ENCODE measurements at places on chromosomes 4 and X.

DNA sequence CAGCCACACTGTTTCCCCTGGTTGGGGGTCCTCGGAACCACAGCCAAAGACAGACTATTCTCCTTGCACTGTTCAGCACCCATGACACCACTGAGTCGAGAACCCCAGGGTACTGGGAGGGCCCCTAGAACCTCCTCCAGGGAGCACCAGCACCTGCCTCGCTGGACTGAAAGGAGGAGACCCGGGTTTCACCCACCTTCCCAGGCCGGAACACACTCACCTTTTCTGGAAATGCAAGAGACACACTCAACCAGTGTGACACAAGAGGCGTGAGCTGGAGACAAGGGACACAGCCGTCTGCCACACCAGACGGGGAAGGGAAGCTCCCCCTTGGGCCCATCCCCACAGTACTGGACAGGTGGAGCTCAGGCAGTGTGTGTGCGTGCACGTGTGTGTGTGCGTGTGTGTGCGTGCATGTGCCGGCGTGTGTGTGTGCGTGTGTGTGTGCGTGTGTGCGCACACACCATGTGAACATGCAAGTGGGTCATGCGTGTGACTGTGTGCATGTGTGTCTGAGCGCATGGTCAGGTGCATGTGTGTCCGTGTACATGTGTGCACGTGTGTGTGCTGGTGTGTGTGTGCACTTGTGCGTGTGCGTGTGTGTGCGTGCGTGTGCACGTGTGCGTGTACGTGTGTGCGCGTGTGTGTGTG, 128.8 kb upstream of the NKX1-1 start:
- DNase-seq = no peak

- no peak for DNase-seq
Measured at GRCh38 chr4:74764119-74764518, 30.2 kb downstream of the BTC start.

GRCh38 chr4:139893801-139894200, 228.2 kb downstream of the MGST2 start:
- no peak for DNase-seq

- no peak for DNase-seq
Measured at GRCh38 chrX:131779306-131779705, 235.4 kb downstream of the OR13H1 start.

GRCh38 chr4:47945930-47946726, 31.7 kb upstream of the NFXL1 start:
- no peak for DNase-seq

DNA sequence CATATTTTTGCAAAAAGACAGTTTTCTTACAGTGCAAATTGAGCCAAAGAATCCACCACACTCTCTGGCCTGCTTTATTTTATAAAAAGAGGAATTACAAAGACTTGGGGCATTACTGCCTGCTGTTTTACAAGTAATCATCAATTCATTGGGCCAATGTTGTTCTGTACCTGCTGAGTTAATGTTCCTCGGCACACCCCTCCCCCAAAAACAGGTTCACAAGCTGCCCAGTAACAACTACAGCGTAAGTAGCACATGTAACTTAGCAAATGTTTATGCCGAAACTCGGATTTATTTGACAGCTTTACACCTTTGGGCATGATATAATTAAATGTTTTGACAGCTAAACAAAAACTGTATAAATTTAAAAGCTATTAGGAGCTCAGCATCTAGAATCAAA, 214.6 kb upstream of the MAB21L2 start:
- no peak for DNase-seq

DNA sequence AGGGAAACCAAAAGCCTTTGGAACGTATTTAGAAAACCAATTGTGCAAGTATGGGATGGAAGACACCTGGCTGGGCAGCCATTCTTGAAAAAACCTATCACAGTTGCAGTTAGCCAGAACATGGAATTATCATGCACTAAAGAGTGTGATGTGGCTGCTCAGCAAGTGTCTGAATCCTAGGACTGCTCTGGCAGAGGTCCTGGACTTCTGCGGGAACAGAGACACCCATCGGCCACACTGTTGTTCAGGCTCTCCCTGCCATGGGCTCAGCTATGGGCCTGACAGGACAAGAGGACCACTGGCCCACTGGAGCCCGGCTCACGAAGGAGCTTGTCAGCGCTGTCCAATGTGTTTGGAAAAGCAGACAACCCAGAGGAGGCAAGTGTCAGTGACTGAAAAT, 115.7 kb upstream of the GPC4 start:
- no peak for DNase-seq

GRCh38 chr4:40316333-40316781, 18.8 kb upstream of the CHRNA9 start:
- no peak for DNase-seq

GRCh38 chr4:153026591-153027346, 90.6 kb downstream of the FHDC1 start:
- DNase-seq = no peak

GRCh38 chrX:55783723-55784122, 66.2 kb downstream of the RRAGB start:
- no peak for DNase-seq

- no peak for DNase-seq
Measured at GRCh38 chr4:150310159-150310895, 232.1 kb downstream of the DCLK2 start.

Data from erythroblast (primary cell).